NCI-H2029 treated with DMSO at 0.1 percent for 48 hours (cell line): ENCODE measurements at places on chromosomes 16 and 17.
A peak's percentile ranks its signal among the peaks of the same experiment; 100 is the strongest.

DNA sequence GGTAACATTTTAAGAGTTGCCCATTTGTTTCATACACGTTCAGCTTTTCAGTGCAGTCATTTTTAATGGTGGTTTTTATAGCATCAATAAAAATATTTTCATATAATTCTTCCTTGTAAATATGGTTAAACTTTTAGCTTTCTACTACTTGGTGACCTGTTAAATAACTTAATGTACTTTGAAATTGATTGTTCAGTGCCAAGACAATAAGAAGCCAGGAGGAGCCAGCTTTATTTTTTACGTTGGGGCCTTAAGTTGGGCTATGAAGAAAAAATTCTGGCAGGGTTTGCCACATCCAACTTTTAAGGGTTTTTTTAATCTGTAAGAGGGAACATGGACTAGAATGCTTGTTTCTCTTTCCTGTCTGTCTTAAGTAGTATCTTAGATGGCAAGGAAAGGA, 284.2 kb downstream of the FTO start:
- no peak for DNase-seq

- no peak for DNase-seq
Observed at GRCh38 chr17:34499576-34499975, 79.8 kb upstream of the TMEM132E start.

DNA sequence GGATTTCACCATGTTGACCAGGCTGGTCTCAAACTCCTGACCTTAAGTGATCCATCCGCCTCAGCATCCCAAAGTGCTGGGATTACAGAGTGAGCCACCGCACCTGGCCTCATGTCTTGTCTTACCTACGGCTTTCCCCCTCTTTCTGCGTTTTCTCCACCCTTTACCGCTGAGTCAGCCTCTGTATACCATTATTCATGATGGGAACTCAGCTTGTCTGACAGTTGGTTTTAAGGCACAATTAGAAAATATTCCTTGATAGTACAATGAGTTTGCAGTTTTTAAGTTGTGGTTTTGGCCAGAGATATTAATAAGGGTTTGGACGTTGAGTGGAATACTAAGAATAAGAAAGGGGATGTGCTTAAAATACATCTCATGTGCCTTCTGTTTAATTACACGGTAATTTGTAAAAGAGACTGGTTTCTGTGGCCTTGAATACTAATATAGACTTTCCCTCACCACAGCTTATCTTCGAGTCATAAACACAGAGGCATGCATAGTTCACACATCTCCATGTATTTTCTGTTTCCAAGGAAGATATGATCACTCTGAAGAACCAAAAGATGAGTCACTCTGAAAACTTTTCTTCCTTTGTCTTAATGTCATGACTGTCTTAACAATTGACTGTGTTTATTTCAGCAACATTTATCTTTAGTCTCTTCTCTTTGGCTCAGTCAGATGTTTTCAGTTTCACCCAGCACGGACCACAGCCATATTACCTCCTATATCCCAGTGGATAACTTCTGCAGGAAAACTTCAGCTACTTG, 54.4 kb downstream of the PITPNC1 start:
- no peak for DNase-seq

GRCh38 chr17:31674305-31674704, 184.7 kb downstream of the COPRS start:
- DNase-seq: no peak

- DNase-seq: peak; percentile 22
Observed at GRCh38 chr16:30183233-30184095, at the start of gene CORO1A. Gene CORO1A, plus strand, starts transcription at chr16:30183602. Its CDS starts 1,608 bp downstream, at chr16:30185210.

- DNase-seq: no peak
Observed at GRCh38 chr16:85555719-85556455, 57.2 kb upstream of the GSE1 start.

GRCh38 chr16:30535777-30536190, 1.1 kb upstream of the ZNF747 start:
- no peak for DNase-seq

DNA sequence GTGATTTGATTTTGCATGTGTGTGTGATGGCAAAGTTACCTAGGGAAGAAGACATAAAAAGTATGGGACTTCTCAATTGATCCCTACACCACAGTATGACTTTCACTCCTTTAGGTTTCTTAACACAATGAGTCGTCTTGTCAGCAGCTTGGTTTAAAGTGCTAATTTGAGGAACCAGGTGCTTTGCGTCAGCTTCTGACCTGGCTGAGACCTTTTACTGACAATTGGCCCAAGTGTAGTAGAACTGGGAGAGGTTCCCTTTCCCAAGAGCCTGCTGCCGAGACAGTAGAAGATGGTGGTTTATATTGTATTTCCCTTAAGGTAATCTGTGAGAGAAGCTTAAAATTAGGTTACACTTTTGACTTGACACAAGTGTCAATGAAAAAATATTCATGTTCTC, 54.9 kb downstream of the LDHD start:
- no peak for DNase-seq

DNA sequence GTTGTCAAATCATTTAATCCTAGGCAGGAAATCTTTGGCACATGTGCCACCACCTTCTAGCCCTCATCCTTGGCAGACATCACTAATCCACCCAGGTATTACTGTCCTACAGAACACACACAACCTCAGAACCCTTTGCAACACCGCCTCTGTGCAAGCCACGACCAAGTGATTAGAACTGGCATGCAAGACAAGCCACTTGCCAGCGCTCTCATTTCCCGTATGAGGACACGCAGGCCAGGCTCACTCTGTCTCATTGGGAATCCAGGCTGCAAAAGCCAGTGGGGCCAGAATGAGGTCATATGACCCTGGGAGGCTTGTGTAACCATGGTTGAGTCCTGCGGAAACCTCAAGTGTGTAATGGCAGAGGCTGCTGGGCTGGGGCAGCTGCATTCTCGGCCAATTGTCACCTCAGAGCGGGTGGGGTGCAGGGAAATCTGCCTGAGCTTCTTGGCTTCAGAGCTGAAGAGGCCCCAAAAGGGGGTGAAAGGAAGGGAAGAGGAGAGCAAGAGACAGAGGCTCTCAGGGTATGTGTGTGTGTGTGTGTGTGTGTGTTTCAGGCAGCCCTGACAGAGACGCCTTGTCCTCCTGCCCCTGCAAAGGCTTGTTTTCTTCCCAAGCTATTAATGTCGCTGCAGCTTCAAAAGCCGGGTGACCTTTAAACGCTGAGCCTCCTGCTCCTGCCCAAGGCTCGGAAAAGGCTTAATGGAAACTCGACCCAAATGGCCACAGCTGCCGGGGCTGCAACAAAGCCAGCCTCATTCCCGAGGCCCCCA, 43.2 kb upstream of the MRPS23 start:
- peak; percentile 88 for DNase-seq

DNA sequence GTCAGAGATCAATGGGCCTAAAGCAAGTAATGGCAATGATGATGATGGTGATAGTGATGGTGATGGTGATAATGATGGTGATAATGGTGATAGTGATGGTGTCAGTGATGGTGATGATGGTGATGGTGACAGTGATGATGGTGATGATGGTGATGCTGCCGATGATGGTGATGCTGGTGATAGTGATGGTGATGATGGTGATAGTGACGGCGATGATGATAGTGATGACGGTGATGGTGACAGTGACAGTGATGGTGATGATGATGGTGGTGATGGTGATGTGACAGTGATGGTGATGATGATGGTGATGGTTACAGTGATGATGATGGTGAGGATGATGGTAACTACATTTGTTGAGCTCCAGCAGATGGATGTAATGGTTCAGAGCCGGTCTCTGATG, 30.8 kb upstream of the OR4D1 start:
- no peak for DNase-seq

DNA sequence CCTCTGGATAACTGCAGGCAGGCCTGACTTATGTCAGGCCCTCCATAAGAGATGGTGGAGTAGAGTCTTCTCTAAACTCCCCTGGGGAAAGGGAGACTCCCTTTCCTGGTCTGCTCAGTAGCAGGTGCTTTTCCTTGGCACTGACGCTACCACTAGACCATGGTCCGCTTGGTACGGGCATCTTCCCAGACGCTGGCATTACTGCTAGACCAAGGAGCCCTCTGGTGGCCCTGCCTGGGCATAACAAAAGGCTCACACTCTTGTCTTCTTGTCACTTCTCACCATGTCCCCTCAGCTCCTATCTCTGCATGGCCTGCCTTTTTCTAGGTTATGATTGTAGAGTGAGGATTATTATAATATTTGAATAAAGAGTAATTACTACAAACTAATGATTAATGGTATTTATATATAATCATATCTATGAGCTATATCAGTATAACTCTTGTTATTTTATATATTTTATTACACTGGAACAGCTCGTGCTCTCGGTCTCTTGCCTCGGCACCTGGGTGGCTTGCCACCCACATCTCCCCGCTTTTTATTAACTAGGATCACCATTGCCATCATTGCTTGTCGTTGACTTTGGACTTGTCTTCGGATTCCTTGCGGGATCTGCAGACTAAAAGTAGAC, 59.8 kb upstream of the ARL4D start:
- DNase-seq: peak; percentile 43

GRCh38 chr17:62052765-62053338, 12.2 kb downstream of the MED13 start:
- no peak for DNase-seq

DNA sequence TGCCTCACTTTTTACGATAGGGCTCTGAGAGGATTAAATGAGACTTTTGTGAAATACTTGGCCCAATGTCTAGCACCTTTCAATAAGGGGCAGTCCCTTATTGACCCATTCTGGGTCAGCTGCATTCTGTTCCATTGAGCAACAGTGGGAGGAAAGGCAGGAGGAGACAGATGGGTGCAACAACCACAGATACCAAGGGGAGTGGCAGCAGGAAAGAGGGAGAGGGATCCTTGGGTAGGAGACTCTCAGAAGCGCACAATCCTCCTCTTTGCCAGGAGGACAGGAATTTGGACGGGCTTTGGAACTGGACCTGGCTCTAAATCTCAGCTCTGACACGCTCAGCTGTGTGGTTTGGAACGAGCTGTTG, 3.5 kb downstream of the PIPOX start:
- DNase-seq: no peak
